NCI-H2081 treated with DMSO at 0.1 percent for 48 hours (cell line): ENCODE measurements at places on chromosomes 4 and X.

DNA sequence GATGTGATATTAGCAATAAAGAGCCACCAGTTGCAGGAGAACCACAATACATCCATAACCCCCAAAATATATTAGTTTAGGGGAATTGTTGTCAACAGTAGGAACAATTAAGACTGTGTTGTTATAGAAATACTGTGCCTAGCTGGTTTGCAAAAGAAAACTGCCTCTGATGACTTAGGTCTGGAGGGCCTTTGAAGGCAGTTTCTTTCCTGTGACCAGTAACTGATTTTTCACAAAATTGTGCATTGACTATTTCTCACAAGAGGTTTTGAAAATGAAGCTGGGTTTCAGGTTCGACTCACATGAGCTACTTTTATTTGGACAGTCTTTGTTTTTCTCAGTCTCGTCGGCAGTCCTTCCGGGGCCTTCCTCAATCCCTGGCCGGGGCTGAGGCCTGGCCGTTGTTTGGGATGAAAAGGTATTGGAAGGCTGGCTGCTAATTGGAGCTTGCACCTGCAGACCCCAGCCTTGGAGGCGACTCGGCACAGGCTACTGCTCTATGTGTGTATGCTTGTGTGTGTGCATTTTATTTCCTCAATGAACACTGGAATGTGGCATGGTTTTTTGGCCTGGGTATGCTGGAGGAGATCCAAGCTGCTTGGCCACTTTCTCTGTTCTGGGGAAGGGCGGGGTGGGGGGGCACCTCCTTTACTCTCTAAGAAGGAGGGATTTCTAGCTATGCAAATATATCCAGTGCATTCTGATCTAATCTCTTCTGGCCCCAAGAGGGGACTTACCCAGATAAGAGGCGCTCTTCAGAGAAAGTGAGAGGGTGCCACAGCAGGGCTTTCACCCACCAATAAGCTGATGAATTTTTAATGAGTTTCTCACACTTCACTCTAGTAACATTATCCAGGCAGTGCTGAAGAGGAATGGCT, 49.5 kb upstream of the LNX1 start:
- no peak for DNase-seq

GRCh38 chr4:1058997-1059665, 47.7 kb downstream of the FGFRL1 start:
- no peak for DNase-seq

- DNase-seq, result no peak
Observed at GRCh38 chr4:52728691-52729240, 22.5 kb downstream of the ERVMER34-1 start.

DNA sequence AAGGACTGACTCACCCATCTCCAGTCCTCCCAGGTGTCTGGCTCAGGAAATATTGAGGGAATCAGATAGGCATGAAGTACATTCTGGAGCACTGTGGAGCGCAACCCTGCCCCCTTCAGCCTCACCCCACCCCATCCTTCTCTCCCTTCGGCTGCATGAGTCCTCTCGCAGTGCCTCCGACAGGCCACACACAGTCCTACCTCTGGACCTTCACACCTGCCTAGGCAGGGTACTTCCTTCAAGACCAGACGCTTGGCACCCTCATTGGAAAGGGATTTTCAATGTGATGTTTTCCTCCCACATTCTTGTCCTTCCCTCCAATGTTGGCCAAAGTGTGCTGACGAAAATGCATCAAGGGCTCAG, 26.8 kb upstream of the PPP2R2C start:
- no peak for DNase-seq

GRCh38 chr4:125492957-125493356, 178.2 kb downstream of the FAT4 start:
- DNase-seq, result no peak
